Fibroblast of skin of right biceps (primary cell): ENCODE measurements at places on chromosomes 2 and 18.

- peak; percentile 63 for DNase-seq
Observed at GRCh38 chr2:207202645-207203044, 36.9 kb upstream of the KLF7 start.

- DNase-seq = no peak
Observed at GRCh38 chr2:98012561-98012991, 16.8 kb upstream of the TMEM131 start.

GRCh38 chr2:146939991-146940685, 904.7 kb upstream of the ACVR2A start:
- peak; percentile 68 for DNase-seq

GRCh38 chr2:219615894-219616293, 11.5 kb upstream of the SLC4A3 start:
- no peak for DNase-seq

GRCh38 chr2:167136879-167137596, 248.8 kb downstream of the XIRP2 start:
- no peak for DNase-seq

- no peak for DNase-seq
Observed at GRCh38 chr2:42673989-42674579, 89.9 kb downstream of the OXER1 start.

DNA sequence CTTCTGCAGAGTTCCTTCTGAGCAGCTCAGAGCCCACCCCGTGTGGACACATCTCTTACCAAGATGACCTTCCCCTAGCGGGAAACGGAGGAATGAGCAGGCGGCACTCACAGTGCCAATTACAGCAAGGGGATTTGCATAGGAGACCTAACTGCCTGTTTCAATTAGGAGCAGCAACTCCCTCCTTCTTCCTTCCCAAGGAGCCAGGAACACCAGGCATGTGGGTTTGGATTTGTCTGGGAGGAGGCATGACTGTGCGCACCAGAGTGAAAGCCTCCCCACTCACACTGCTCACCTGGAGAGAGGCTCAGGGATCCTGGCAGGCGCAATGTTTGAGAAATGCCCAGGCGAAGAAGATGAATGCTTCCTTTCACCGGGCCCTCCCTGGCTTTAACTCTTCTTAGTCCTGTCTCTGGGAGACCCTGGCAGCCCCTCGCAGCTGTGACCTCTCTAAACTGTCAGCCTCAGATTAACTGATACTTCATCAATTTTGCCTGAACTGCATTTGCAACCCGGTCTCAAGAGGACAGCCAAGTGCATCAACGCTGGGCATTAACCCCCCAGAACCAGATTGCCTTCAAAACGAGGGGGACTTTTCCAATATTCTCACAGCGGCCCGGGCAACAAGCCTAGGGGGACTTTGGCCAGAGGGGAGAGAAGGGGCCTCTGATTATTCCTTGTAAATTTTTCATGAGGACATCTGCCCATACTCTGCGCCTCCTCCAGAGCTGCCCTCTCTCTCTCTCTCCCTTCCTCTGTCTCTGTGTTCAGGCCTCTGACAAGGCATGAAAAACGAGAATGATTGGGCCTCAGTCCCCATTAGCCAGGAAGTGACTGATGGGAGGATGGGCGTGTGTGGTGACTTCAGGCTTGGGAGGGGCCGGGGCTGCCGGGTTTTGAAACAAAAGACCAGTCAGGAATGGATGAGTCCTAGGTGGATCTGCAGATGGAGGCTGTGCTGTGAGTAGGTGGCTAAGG, 93.8 kb downstream of the CMPK2 start:
- DNase-seq = peak; percentile 49

- DNase-seq = no peak
Observed at GRCh38 chr2:12096051-12096787, 349.8 kb downstream of the LPIN1 start.

- DNase-seq = peak; percentile 45
Observed at GRCh38 chr18:55123361-55123760, 164.1 kb upstream of the CCDC68 start.

DNA sequence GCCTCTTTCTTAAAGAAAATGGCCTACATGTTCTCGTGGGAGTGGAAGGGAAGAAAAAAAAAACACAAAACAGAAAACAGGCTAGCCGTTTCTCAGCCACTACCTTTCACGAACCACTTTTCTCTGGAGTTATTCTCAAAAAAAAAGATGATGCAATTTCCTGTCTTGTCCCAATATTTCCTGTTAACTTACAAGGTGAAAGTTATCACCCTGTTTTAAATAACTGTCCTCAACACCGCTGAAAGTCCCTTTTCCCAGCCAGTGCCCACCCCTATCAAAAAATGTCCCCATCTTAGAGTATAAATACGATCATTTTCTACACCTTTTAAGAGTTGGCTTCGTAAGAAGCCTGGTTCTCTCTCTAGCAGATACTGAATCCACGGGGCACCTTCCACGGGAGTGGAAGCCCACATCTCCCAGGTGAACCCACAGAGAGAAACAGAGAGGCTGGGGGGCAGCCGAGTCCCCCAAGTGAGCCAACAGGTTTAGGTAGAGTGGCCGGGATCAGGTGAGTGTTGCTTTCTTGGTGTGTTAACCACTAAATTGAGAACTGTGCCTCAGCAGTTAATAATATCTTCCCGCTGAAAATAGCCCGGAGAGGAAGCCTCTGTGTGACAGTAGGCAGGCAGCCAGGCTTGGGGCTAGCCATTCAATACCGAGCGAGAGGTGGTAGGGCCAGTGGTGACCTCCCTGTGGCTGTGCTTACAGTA, 15.9 kb downstream of the SMAD7 start:
- DNase-seq = peak; percentile 31

DNA sequence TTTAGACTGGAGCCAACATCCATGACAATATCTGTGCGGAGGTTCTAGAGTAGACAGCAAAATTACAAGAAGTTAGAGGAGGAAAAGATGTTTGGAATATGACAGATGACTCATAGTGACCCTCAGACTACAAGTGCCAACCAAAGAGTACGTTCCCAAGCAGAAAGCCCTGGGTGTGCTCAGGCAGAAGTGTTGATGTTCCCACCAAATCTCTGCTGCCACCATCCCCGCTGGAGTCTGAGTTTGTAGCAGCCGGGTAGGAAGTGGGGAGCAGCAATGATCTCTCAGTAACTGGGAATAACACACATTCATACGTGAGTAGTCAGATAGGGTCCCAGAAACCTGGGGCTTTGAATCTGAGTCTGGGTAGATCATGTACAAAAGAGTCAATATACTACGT, 73.2 kb downstream of the XDH start:
- DNase-seq = no peak

GRCh38 chr2:239264492-239264837, 136.4 kb downstream of the HDAC4 start:
- DNase-seq = peak; percentile 89

DNA sequence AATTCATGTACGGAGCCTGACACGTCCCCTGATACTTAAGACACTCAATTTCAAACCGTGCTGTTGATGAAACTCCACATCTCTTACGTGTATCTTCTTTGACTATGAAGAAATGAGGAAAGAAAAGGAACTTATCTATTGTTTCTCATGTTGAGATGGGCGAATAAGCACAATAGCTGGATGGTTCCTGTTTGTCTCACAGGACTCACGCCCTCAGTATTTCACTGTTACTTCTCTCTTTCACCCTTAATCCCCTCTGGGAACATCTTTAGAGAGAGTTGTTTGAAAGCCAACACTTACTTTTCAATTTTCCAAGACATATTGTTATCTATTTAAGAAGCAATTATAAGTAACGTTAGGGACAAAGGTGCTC, 99.8 kb downstream of the COPS8 start:
- DNase-seq = no peak

- no peak for DNase-seq
Observed at GRCh38 chr18:72846736-72847533, 20.9 kb downstream of the NETO1 start.

DNA sequence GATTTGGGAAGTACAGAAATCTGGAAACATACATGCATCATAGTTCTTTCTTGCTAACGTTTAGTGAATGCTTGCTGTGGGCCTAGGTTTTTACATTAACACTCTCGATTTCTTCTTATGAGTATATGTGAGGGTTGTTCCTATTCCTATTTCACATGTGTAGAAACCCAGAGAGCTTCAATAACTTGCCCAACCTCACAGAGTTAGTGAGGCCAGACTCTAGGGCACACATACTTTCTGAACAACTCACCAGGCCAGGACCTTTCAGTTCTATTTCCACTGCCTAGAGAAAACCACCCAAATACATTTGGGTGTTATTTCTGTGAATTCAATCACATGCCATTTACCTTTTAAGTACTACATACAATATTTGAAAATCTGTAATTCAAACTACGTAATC, 8.2 kb upstream of the KCTD1 start:
- DNase-seq = no peak

DNA sequence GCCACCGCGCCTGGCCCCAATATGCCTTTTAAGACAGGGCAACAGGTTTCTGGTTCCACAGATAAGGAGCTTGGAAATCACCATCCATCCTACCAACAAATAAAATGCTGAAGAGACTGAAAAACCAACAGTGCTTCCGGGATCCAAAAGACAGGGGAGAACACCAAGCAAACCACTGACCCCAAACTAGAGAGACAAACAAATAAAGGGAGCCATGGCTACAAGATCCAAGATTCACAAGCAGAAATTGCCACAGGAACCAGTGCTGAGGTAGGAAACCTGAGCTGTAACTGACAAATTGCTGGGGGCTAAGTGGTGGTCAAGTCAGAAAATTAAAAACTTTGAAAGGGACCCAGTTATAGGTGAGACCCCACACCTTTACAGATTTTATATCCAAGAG, 76.5 kb downstream of the ROCK2 start:
- no peak for DNase-seq

- DNase-seq = no peak
Observed at GRCh38 chr2:119289642-119290041, 66.0 kb downstream of the STEAP3 start.

DNA sequence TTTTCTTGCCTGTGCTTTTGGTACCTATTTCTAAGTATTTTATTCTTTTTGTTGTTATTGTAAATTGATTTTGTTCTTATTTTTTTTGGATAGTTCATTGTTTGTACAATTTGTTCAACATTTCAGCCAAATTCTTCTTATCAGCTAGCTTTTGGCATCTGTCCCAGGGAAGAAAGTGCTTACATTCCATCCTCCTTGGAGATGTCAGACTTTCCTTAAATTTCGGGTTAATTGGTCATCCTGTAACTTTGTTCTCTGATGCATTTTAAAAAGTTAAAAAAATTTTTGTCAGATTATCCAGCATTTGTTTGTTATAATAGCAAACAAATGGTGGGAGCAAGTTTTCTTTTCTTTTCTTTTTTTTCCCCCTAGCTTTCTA, 60.3 kb downstream of the PTH2R start:
- no peak for DNase-seq

- no peak for DNase-seq
Observed at GRCh38 chr2:239114616-239115265, 266.9 kb downstream of the TWIST2 start.

- no peak for DNase-seq
Observed at GRCh38 chr2:240640939-240641338, 15.7 kb downstream of the GPR35 start.

DNA sequence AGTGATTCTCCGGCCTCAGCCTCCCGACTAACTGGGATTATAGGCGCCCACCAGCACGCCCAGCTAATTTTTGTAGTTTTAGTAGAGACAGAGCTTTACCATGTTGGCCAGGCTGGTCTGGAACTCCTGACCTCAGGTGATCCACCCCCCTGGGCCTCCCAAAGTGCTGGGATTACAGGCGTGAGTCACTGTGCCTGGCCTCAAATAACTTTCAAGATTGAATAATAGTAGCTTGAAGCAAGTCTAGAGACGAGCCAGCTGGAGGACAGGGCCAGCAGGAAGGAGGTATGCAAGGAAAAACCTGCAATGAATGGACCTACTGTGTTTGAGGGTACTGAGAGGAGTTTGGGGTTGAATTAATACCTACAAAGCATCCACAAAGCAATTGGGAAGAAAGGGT, 87.5 kb downstream of the MSH2 start:
- peak; percentile 9 for DNase-seq

DNA sequence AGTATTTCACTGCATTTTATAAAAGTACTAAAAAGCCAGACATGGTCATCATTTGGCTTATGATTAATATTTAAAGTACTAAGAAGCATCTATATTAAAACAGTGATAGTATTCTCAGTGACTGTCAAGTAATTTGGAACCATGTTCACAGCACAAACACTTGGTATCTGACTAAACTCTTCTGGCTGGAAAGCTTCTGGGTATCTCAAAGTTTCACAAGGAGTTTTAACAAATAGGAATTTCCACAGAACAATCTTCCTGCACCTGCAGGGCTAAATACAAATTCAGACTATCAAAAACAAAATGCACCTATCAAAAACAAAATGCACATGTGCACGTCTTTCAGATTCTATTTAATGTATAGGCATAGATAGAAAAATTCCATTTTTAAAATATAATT, 158.8 kb downstream of the L3MBTL4 start:
- no peak for DNase-seq

DNA sequence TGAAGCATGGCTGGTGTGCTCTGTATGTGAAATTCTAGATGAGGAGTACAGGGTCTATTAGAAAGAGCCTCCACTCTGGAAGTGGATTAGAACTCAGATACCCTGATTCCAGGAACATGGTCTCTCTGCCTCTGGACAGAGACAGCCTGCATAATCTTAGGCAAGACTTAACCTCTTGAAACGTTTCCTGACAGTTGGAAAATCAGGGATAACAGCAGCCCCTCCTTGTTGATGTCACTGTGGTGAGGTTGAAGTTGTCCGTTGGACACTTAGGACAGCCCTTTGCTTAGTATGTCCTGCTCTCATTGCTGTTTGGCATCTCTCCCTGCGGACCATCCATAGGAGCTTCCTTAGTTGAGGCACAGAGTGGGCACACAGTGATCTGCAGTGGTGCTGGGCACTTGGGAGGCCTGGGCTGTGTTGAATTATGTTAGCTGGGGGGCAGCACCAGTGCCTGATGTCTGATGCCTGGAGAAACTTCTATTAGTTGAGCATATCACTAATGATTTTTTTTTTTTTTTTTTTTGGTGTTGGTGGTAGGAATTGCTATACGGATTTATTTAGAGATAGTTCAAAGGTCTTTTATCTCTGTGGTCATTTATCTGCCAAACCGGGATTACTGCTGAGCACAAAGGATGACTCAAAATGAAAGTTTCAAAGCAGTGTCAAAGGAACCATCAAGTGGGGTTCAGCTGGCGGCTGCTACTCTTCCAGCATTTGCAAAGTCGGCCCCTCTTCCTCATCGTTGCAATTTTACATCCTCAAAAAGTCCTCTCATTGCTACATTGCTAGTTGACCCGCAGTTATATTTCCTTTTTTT, 28.8 kb downstream of the SETBP1 start:
- no peak for DNase-seq

DNA sequence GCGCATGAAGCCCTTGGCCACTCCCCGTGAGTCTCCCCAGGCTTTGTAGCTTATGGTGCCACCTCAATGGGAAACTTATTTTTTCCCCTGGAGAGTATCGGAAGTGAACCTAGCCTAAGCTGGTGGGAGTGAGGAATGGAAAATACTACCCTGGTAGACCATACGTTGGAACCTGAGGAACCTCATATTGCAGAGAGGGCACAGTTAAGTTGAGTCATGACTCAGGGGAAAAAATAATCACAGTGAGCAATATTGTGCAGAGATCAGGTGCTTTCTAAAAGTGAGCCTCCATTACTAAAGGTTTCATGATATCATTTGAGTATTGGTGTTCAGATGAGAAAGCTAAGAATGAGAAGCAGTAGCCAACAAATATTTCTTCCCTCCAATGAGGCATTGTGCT, 360.5 kb upstream of the NT5C1B start:
- DNase-seq = no peak
